Activated CD4-positive, alpha-beta T cell treated with anti-CD3 and anti-CD28 coated beads, Interleukin-2, amount 50 U/mL, for 16 hours (primary cell): ENCODE measurements at places on chromosomes 16 and 17.
A peak's percentile ranks its signal among the peaks of the same experiment; 100 is the strongest.

DNA sequence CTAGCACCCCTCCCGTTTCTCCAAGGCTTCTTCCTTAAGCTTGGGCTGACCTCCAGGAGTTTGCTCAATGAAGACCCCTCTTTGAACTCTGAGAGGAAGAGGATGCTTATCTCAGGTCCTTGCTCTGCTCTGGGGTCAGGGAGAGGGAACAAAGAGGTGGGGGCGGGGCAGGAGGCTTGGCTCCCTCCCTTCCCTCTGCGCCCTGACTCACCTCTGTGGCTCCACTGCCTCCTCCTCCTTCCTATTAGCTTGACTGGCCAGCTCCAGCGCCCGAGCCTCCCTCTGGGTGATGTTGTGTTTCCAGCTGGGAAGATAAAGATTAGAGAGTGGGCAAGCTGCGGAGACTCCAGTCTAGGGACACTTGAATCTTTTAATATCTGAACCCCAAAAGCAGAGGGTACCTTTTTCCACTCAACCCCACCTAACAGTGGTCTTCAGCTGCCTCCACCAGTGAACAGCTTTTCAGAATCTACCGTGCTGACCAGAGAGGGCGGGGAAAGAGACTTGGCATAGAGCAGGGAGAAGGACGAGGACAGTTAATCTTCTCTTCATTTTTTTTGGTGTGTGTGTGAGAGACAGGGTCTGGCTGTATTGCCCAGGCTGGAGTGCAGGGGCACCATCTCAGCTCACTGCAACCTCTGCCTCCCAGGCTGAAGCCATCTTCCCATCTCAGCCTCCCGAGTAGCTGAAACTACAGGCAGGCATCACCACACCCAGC, 6.7 kb downstream of the GIP start:
- no peak for DNase-seq

- peak; percentile 5 for DNase-seq
Measured at GRCh38 chr16:1612320-1613111, at the start of gene CRAMP1. Gene CRAMP1, plus strand, starts transcription at chr16:1612360. Its CDS starts 2,280 bp downstream, at chr16:1614640.

DNA sequence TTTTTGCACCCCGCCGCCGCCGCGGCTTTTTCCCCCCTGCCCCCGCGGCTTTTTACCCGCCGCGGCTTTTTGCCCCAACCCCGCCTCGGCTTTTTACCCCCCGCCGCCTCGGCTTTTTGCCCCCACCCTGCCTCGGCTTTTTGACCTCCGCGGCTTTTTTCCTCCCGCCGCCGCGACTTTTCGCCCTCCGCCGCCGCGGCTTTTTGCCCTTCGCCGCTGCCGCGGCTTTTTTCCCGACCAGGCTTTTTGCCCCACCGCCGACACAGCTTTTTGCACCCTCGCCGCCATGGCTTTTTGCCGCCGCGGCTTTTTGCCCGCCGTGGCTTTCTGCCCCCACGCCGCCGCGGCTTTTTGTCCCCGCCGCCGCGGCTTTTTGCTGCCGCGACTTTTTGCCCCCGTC, 137.0 kb upstream of the TP53TG3D start:
- DNase-seq, result no peak

DNA sequence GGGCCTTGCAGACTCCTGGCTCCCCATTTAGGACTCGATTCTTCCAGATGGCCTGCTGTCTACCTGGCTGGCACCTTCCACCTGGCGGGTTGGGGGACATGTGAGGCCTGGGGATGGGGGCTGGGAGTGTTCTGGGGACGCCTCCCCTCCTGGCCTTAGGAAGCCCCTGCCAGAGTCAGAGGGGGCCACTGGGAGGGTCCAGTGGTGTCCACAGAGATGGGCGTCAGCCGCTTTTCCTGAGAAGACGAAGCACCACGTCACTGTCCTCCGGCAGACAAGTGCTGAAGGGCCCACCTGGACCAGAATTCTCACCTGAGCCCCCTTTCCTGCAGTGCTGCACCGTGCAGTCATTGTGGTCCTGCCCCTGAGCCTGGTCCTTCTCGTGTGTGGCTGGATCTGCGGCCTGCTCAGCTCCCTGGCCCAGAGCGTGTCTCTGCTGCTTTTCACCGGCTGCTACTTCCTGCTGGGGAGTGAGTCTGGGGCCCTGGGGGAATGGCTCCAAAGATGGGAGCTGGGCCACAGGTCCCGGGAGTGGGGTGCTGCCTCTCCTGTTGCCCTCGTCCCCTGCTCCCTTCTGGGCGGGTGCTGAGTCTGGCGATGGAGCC, 2.9 kb downstream of the TMEM235 start:
- no peak for DNase-seq

GRCh38 chr16:25189305-25189704, 27.4 kb upstream of the AQP8 start:
- no peak for DNase-seq

DNA sequence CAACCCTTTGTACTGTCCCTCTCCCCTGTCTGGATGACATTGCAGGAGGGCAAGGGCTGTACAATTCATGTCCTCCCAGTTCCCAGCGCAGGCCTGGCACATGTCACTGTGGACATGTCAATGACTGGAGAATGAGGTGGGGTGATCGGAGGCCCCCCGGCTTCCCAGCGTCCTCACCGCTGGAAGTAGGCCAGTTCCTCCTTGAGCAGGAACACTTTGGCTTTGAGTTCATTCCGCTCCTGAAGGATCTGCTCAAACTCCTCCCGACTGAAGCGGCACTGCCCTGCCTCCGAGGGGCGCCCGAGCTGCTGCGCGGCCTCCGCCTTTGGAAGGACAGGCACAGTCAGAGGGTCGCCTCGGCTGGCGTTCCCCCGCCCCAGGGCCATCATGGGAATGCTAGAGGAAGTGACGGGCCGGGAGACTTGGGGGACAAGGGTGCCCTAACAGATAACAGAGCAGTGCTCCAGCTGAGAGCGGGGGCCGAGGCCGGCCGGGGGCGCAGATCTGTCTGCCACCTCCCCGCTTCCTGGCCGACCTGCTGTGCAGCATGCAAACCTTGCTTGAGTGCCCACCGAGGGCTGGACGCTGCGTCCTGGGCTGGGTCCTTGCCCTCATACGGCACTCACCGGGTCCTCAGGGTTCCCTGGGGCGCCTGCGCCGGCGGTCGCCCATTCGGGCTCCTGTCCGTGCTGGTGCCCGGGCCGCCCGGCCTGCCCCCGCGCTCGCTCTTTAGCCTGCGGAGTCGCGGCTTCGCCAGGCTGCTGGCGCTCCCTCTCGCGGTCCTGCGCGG, 1.3 kb downstream of the RILP start:
- no peak for DNase-seq

DNA sequence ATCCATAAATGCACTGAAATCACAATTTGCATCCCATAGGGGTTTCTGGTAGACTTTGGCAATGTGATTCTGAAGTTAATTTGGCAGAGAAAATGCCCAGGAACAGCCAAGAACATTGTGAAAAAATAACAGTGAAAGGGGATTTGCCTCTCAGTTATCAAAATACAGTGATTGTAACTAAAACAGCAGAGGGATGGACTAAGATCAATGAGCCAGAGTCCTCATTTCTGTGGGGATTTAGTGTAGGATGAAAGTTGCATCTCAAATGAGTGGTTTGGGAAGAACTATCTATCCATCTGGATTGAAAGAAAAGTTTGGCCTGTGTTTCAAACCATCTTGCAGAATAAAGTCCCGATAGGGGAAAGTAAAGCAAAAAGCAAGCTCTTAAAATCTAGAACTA, 28.1 kb downstream of the MYBBP1A start:
- no peak for DNase-seq

- DNase-seq, result no peak
Measured at GRCh38 chr16:89187770-89188392, 12.5 kb downstream of the SLC22A31 start.

DNA sequence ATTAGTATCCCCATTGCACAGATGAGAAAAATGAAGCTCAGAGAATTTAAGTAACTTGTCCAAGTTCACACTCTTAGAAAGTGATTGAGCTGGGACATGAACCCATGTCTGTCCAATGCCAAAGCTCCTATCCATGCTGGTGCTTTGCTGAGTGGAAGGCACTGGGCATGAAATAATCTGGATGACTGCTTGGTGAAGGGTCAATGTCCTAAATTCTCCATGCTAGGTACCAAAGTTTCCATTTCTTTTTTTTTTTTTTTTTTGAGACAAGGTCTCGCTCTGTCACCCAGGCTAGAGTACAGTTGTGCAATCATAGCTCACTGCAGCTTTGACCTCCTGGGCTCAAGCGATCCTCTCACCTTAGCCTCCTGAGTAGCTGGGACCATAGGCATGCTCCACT, 153.6 kb upstream of the ERCC4 start:
- no peak for DNase-seq

DNA sequence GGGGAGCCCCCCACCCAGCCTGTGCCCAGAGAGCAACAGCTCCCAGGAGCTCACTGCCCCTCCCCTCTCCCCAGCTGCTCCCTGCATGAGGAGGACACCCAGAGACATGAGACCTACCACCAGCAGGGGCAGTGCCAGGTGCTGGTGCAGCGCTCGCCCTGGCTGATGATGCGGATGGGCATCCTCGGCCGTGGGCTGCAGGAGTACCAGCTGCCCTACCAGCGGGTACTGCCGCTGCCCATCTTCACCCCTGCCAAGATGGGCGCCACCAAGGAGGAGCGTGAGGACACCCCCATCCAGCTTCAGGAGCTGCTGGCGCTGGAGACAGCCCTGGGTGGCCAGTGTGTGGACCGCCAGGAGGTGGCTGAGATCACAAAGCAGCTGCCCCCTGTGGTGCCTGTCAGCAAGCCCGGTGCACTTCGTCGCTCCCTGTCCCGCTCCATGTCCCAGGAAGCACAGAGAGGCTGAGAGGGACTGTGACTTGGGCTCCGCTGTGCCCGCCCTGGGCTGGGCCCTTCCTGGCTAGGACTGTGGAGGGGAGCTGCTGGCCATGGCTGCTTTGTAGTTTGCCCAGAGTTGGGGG, 584 bp downstream of the TCAP start:
- DNase-seq, result peak; percentile 17

DNA sequence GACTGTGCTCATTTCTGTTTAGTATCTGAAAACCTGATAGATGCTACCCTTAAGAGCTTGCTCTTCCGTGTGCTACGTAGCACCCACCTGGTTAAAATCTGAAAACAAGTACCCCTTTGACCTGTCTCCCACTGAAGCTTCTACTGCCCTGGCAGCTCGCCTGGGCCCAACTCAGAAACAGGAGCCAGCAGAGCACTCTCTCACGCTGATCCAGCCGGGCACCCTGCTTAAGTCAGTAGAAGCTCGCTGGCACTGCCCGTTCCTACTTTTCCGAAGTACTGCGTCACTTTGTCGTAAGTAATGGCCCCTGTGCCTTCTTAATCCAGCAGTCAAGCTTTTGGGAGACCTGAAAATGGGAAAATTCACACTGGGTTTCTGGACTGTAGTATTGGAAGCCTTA, 18.9 kb downstream of the NTAN1 start:
- DNase-seq, result no peak

- DNase-seq, result no peak
Measured at GRCh38 chr16:8831871-8832716, 34.5 kb downstream of the PMM2 start.
